ENCODE measurements at places on chromosomes 2 and 18.

- no peak for DNase-seq
These were observed 16.2 kb upstream of the TMEM178A start for GRCh38 chr2:39649511-39649910.

- DNase-seq, result no peak
These were observed 195.7 kb downstream of the CDH20 start for GRCh38 chr18:61528961-61529360.

DNA sequence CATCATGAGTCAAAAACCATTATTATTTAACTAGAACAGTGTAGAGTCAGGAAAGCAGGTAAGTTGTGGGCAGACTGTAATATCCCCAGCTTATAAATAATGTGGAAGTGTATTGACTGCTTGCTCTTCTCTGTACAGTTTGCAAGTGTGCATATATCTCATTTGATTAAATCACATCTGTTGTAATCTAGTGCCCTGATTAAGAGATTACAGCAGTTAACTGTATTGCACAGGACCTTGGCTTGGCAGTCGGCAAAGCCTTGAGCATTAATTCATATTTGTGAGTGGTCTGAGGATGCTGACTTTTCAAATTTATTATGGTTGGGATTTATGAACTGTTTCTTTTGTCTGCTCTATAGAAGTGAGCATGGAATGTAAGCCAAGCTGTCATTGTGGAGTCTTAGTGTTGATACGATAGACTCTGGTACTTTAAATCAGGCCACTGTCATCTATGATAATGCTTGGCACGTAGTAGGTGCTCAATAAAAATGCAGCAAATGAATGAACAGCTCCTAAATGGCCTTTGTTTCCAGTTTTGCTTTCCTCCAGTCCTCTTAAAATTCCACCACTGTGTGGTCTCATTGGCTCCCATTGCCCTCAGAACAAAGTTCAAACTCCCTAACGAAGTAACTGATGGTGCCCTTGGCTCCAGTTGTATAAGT lies 48.3 kb downstream of the RAB31 start:
- DNase-seq, result no peak

DNA sequence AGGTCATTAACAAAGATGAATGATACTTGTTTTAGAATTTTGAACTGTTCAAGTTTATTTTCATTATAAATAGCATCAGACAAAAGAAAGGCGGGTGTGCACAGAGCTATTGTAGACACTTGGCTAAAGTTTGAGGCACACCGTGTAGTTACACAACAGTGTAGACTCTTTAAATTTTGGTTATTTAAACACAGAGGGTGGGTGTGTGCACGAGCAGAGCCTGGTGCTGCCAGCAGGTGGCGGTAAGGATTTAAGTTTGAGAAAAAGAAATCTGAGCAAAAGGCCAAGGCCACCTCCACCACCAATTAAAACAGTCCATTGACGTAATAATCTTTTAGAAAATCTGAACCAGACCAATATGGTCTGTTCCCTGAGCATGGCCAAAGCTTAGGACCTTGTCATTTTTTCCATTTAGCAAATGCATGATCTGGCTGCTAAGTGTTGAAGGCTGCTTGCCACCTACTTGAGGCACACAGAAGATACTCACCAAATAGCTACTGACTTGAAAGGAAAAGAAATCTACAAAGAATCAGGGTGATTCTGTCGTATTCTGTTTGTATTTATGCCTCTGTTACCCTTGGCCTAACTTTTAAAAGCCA lies 14.3 kb downstream of the COPS7B start:
- no peak for DNase-seq

DNA sequence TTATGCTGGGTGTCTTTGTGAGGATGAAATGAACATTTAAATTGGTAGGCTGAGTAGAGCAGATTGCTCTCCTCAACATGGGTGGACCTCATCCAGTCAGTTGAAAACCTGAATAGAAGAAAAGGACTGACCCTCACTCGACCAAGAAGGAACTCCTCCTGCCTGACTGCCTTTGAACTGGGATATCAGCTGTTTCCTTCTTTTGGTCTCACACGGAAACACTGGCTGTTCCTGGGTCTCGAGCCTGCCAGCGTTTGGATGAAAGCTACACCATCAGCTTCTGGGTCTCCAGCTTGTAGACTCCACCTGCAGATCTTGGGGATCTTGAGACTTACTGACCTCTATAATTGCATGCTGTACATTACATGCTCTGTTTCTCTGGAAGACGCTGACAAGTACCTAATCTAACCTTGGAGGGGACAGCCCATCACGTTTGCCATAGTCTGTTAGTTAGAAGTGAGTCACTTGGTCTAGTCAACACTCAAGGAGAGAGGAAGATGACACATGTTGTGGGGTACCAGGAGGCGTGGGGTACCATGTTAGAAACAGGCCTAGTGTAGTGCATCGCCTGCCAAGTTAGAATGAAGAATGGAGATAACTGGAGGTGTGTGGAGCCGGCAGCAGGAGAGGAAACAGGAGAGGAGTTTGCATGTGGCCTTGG lies 267.0 kb downstream of the MREG start:
- no peak for DNase-seq

DNA sequence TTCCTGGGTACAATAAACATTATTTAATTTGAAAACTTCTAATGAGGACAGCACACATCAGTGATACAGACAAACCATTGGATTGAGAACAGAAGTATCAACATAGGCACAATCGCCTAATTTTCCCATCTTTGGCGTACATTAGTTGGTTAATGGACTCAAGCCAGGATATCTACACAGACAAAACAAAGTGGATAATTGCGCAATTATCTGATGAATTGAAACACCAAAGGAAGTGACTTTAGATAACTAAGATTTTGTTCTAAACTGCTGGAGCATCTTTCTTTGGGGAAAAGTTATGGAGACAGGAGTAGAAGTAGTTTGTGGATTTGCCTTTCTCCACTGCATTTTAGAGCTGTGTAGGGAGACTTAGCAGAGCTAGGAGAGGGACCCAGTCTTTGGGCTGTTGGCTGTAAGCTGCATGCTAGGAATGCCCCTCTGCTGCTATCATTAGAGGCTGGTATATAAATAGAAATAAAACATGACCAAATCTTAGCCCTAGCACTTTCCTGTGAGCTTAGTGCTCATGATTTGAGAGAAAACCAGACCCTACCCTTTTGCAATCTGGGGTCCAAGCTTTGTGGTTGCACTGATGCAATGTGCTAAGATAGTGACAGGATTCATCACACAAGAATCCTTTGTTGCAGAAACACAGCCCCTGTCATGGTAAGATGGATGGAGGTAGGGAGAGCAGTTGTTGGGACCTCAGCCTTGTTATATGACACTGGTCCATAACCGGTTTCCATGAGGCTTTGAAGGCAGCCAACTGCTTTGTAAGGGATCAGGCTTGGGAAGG lies 264.5 kb upstream of the PIK3C3 start:
- DNase-seq, result no peak

- no peak for DNase-seq
These were observed 110.0 kb downstream of the CDH20 start for GRCh38 chr18:61443081-61443725.

DNA sequence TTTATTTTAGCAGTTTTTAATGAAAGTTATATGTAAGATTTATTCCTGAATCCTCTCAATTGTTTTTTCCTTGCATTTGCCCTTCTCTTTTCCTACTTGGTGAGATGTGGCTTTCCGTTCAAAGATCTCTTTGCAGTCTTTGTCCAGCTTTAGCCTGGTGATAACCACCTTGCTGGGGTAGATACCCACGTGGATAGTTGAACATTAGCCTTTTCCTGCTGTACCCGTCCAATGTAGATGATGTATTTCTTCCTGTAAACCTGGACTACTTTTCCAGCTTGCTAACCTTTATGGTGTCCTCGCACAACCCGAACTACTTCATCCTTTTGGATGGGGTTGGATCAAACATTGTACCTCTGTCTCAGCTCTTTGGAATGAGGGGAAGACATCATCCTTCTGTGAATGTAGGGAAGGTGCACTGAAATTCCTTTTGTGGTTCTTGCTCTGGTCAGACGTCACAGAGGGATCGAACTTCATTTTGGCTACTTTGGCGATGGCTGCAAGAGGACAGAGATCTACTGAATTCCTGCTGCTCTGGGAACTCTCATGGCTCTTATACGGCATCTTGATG lies 293.2 kb upstream of the EPAS1 start:
- no peak for DNase-seq

DNA sequence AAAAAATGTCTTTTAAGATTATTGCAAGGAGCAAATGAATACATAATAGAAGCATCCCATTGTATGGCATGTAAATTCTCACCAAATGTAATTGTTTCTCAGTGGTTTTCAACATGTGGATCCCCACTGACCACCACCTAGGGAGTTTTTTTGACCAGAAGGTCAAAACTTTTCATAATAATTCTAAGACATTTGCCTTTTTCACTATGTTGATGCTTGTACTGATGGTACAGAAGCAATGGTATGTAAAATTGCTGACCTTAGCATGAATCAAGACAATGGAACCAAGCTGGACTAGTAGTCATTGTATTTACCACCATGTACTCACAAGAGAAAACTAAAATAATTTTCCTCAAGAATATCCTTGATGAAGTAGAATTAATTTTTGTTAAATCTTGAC lies 36.8 kb downstream of the RAB10 start:
- no peak for DNase-seq

DNA sequence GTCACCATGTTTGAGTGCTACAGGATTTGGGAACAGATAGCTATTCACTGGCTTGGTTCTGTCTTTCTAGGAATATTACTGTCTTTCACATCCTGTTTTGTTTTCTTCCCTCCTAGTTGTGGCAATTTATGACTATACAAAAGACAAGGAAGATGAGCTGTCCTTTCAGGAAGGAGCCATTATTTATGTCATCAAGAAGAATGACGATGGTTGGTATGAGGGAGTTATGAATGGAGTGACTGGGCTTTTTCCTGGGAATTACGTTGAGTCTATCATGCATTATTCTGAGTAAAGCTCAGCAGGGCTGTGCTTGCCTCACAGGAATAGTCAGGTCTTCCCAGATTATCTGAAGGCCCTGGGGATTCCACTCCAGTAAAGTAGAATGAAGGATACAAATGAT lies 98.9 kb downstream of the ABI2 start:
- DNase-seq, result no peak

- DNase-seq, result no peak
These were observed 72.9 kb upstream of the SCG2 start for GRCh38 chr2:223674998-223675609.

GRCh38 chr2:132725748-132726147 lies 55.7 kb upstream of the LYPD1 start:
- DNase-seq, result no peak

GRCh38 chr2:55952415-55952814 lies 28.8 kb upstream of the EFEMP1 start:
- DNase-seq, result no peak

GRCh38 chr18:13241083-13241892 lies 22.7 kb downstream of the LDLRAD4 start:
- no peak for DNase-seq

DNA sequence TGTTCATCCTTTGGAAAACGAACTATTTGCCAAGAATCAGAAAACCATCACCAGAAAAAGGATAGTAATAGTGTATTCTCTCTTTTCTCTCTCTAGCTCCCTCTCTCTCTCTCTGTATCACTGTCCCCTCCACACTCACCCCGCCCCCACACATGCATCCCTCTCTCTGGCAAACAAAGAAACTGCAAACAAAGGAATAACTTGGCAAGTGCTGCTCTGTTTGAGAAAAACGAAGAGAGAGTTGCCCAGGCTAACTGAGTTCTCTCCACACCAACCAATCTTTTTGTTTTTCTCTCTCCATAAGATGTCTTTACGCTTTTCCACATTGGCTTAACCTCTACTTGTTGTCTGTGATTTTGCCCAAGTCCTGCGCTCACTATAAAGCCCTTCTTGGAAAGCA lies 316.2 kb downstream of the EPHA4 start:
- DNase-seq, result no peak

- no peak for DNase-seq
These were observed 385.1 kb downstream of the RAD51AP2 start for GRCh38 chr2:17133052-17133671.

DNA sequence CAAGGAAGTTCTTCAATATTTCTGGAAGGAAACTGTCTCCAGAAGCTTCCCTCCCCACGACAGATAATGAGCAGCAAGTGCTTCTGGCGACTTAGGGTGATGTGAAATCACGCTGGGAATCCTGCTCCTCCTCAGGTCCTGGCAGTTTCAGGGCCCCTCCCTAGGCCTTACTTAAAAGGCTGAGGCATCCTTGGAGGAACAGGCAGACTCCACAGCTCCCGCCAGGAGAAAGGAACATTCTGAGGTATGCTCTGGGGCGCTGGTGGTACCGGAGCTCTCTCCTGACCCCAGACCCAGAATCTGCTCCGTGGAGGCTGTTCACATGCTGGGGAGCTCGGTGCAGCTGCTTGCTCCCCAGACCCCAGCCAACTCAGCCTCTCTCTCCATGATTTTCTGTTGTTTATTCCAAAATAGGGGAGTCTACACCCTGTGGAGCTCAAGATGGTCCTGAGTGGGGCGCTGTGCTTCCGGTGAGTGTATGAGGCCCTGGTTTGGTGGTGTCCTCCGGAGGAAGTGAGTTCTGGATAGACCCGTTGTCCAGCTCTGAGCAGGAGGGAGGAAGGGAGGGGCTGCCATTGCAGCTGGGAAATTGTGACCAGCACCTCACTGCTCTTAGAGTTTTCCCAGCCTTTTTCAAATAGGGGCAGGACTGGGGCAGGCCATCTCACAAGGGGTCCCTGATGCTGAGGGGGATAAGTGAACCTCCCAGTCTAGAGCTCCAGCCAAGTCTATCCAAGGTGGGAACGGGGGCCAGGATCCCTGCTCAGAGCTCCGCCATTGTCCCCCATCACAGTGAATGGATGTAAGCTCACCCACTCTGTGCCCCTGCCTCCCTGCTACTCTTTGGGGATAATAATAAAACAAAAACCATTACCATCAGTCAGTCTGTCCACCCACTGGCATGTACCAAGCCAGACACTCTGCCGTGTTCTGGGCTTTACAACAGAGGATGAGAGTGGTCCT lies at the start of gene IL36RN:
IL36RN (plus strand) TSS at position 201 of the 963 bp plus-strand sequence; CDS start at position 442, 241 bp downstream.
- no peak for DNase-seq

DNA sequence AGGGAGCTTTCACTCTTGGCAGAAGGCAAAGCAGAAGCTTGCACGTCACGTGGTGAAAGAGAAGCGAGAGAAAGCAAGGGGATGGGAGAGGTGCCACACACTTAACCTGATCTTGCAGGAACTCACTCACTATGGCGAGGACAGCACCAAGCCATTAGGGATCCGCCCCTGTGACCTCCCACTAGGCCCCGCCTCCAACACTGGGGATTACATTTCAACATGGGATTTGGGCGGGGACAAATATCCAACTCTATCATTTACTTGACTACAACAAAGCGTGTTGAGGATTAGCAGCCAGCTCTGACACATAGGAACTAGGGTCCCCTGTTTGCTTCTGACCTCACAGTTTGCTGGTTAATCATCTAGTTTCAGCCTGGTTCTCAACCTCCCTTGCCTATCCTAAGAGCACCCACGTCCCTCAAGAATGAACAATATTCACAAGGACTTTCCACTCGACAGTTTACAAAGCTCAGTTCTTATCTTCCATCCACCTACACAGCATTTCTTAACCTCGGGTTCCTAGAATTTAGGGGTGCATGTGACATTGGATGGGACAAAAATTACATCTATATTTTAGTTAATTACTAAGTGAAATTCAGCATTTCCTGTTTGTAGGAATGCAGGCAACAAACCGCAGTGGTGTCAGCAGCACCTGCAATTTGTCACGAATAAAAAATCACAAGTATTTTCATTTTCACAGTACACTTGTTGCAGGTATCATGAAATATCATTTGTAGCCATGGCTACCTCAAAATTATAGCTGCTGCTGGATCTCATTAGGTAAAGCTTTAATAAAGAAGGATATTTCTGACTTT lies 36.0 kb downstream of the LBH start:
- DNase-seq, result no peak

Data from stimulated activated CD8-positive, alpha-beta memory T cell treated with anti-CD3 and anti-CD28 coated beads, Interleukin-15, amount 100 ng/mL, for 4 hours (primary cell).